ENCODE measurements at places on chromosomes 4 and X.

DNA sequence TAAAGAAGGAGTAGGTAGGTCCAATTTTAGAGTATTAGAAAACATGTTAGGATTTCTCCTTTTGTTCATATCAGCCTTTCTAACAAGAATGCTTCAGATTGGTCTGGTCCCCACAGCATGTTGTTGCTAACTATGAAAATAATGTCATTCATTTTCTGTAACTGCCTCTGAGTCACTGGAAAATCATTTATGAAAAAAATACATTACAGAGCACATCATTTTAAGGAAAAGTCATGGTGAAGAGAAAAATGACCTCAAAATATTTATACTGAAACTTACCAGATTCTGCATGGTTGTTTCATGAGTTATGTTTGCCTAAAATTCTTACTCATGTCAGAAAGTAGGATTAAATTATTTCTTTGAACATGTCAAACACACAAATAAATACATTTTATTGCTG, 35.2 kb downstream of the DTHD1 start:
- DNase-seq, result no peak

DNA sequence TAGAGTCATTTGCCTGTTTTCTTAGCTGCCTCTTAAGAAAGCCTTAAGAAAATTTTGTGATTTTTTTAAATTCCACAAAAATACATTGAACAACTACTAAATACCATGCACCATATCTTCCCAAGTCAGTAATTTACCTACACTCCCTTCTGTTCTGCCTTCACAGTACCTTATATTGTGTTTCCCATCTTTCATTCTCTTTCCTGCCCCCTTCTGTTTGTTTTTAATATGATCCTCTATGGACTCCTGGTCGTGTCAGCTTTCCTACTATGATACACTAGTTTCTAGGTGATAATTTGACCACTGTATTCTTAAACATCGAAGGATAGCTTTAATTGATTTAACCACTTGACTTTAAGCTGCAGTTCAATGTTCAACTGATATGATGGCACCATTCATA, 297.7 kb upstream of the HAND2 start:
- no peak for DNase-seq

DNA sequence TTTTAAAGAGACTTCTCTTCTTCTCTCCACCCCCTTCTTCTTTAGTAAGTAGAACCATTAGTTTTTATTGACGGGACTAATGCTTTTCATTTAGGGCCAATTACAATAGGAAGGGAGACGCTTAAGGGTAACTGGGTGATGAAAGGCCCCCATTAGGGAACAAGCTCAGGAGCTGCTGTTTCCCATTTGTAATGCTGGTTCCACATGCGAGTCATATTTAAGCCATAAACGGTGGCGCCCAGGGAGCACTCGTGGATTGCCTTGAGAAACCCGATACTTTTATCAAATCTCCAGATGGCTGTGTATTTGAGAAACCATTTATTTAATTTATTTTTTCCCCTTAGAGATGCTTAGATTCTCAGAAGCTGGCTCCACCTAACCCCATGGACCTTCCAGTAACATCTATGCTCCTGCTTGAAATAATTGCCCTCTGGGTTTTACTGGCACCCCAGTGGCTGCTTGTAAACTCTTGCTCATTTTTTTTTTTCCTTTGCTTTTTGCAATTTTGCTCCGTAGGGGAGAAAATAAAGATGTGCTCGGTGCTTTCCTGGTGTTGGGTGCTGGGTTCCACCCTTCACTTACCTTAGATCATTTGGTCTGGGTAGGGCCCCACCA, 124.2 kb upstream of the MSX1 start:
- no peak for DNase-seq

GRCh38 chr4:104866809-104867208, 279.9 kb upstream of the TET2 start:
- DNase-seq, result no peak

- no peak for DNase-seq
Observed at GRCh38 chr4:2172161-2172560, 69.8 kb downstream of the HAUS3 start.

DNA sequence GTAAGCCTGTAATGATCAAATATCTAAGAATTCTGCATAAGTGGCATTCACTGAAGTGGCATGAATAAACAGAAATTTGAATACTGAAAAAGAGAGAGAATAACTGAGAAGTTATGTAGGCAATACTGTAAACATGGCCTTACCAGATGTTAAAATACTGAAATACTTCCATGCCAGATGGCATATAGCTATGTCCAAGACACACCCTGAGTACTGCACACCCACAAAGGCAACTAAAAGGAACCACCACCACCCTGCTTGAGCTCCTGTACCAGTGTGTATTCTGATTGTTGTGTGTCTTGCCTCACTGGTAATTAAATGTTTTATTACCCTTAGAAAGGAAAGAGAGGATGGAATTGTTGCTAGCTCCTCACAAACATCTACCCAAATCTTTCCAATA, 192.1 kb downstream of the ADAMTS3 start:
- no peak for DNase-seq

Data from femur (tissue), 1 donor.